ENCODE measurements at places on chromosomes 1 and 21.
A peak's percentile ranks its signal among the peaks of the same experiment; 100 is the strongest.

DNA sequence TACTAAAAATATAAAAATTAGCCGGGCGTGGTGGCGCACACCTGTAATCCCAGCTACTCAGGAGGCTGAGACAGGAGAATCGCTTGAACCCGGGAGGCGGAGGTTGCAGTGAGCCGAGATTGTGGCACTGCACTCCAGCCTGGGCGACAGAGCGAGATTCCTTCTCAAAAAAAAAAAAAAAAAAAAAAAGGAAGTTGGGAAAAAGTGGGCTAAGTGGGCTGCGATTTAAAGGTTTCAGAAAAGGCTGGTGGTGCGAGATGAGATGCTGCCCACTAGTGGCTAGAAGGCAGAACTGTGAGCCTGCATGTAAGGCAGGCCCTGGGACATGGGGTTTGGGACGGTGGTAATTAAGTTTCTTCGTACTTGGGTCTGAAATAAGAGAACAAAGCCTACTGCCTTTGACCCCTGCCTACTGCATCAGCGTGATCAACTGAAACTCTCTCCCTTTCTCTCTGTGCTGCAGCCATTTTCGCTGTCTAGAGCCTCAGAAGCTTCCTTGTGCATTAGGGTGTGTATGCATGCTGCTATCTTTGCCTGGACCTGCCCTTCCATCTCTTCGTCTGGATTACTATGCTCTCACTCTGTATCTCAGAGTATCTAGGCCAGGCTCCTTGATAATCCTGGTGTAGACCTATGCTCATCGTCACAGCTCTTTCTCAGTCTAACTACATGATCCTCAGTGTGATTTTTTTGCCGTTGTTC is 12.4 kb downstream of the FMOD start:
- DNase-seq: peak; percentile 76

DNA sequence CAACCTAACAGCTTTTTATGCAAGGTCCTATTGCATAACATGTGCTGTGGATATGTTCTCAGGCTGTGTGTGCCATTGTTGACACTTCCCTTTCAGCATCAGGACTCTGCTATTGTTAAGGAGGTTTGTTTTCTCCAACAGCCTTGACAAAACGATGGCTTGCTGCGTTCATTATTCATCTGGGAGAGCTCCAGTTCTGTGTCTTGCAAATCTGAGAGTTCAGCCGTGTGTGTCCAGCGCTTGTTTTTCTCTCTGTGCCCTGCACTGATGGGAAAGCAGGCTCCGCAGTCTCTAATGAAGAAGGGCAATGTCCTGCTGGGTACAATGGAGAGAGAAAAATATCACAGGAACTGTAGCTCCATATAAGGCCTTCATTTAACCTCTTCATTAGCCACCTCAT is 63.7 kb downstream of the CLDN17 start:
- DNase-seq: no peak

- DNase-seq: no peak
Measured at GRCh38 chr1:151916726-151917370, 7.5 kb upstream of the THEM4 start.

- no peak for DNase-seq
Measured at GRCh38 chr1:94456736-94457135, 38.5 kb downstream of the ABCD3 start.

- no peak for DNase-seq
Measured at GRCh38 chr1:117676615-117677130, 70.8 kb downstream of the TENT5C start.

DNA sequence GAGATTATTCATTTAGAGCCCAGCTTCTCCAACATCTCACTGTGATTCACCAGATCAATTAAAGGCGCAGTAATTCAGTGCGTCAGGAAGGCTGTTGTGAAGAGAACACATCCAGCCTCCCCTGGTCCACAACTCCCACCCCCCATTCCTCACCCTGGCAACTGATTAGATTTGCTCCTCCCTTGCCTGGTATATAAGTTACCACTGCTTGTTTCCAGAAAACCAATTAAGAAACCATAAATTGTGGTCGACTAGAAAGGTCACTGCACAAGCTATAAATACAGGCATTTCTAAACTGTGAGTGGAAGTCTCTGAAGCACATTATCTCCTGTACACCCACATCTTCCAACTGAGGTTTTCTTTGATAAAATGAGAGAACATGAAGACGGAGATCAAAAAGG is 41.9 kb downstream of the FAM163A start:
- no peak for DNase-seq

DNA sequence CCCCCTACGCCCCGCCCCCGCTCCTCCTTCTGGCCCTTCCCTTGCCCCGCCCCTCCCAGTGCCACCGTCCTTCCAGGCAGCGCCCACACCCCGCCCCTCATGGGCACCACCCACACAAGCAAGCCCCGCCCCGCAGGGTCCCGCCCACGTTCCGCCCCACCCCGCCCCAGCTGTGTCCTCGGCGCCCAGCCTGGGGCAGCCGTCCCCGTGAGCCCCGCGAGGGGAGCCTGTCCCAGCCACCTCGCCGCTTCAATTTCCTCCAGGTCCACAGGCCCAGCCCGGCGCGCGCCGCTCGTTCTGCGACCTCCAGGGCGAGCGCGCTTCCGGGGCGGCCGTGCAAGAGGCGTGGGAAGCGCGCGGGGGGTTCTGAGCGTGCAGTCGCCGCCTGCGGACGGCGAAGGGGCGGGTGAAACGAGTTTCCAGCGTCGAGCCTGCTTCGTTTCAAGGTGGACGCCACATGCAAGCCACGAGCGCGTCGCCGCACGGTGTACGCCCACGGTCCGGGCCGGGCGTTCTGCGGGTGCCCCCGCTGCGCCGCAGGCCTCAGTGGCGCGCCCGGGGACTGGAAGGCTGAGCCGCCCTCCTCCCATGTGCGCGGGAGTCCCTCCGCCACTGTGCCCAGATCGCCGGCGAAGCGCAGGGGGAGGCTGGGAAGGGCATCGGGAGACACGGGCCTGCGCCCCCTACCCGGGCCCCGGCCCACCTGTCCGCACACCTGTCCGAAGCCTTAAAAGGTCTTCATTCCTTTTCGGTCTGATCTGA is 10.8 kb upstream of the FAAP20 start:
- peak; percentile 95 for DNase-seq

DNA sequence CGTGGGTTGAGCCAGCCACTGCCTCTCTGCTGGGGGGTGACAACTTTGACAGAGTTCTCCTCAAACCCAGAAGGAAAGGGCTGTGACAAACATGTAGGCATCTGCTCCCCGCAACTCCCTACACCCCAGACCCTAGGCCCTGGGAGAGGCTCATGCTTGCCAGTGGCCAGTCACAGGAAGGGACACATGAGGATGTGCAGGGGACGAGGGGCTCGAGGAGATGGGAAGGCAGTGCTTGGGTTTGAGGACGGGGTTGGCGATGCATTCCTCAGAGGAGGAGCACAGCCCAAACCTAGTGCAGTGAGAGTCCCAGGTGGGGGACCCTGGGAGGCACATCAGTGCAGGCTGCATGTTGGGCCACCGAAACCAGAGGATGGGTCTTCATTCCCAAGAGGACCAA is 62.1 kb downstream of the STUM start:
- DNase-seq: no peak

GRCh38 chr1:30088594-30088993 is 634.8 kb downstream of the MATN1 start:
- DNase-seq: no peak

- no peak for DNase-seq
Measured at GRCh38 chr1:59494145-59494833, 197.4 kb downstream of the FGGY start.

GRCh38 chr1:226603858-226604559 is 55.4 kb downstream of the STUM start:
- no peak for DNase-seq

DNA sequence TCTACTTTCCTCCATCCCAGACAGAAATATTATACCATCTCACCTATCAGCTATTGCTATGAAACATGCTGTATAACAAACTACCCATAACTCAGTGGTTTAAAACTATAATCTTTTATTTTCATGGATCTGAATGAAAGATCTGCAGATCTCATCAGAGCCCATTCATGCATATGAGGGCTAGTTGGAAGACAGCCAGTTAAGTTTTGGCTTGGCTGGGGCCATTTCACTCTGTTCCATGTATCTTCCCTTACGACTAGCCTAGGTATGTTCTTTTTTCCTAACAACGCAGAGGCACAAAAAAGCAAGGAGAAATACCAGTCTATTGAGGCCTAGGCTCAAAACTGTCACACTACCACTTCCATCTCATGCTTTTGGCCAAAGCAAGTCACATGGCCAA is 28.1 kb upstream of the RGS1 start:
- no peak for DNase-seq

GRCh38 chr1:24702511-24703293 is 42.5 kb upstream of the CLIC4 start:
- DNase-seq: no peak

- DNase-seq: no peak
Measured at GRCh38 chr21:24011087-24011486, 1596.2 kb downstream of the MRPL39 start.

GRCh38 chr1:169860187-169860586 is 33.5 kb downstream of the SCYL3 start:
- DNase-seq: no peak

- DNase-seq: no peak
Measured at GRCh38 chr1:18233176-18233864, 125.7 kb downstream of the IGSF21 start.

GRCh38 chr1:243465738-243466137 is 209.9 kb downstream of the SDCCAG8 start:
- DNase-seq: no peak

GRCh38 chr1:22275167-22275566 is 132.3 kb upstream of the WNT4 start:
- no peak for DNase-seq

DNA sequence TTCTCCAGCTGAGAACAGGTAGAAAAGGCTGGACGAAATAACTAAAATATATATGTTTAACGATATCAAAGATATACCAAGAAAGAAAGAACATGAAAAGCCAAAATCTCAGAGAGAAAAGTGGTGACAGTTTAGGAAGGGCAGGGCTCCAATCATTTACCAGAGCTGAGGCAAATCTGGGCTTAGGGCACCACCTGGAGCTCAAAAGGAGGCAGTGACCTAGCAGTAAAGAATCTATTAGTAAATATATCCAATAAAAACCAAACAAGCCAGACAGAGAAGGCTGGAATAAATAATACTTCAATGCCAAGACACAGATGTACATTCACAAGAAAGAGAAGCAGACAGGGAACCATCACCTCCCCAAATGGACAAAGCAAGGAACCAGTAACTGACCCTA is 43.5 kb downstream of the CHIA start:
- DNase-seq: peak; percentile 64

- no peak for DNase-seq
Measured at GRCh38 chr1:160340866-160341265, 2.2 kb downstream of the COPA start.

DNA sequence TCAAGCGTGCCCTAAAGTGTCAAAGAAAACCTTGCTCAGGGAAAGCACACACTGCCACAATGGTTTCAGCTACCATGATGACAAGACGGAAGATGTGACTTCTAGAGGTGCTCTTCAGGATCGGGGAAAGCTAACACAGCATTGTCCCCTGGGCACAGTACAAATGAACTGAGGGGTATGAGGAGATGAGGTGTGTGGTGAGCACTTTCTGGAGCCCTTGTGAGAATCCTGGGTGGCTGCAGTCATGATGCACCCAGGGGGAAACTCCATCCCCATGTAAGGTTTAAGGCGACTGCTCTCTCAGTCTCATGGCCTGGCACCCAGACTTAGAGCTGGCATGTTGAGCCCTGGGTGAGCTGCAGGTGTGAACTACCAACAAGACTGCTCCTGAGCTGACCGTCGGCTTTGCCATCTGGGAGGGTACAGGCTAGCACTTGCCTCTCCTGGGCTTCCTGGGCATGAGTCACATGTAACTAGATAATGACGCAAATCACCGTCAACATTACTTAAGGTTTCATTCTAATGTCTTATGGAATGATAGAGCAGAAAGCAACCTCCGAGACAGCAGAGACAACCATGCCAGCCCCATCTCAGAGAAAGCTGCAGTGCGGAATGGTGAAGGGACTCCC is 144.6 kb downstream of the CLIC6 start:
- no peak for DNase-seq

DNA sequence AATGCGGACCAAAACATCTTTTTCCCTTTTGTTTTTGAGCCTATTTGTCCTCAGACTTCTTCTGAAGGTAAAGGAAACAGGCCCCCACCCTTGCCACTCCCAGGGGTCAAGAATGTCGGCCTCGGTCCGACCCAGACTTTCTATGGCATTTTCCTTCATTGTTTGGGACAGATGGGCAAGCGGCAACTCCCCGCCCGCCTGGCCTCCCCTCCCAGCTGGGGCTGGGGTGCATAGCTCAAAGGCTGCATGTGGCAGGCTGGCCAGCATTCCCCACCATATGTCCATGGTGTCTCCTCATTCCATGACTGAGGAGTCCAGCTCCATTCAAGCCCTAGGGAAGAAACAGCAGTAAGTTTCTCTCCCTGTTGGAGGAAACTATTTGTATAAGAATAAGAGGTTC is 29.4 kb upstream of the TSPEAR start:
- DNase-seq: no peak

GRCh38 chr1:75641325-75641724 is 30.4 kb upstream of the SLC44A5 start:
- no peak for DNase-seq

DNA sequence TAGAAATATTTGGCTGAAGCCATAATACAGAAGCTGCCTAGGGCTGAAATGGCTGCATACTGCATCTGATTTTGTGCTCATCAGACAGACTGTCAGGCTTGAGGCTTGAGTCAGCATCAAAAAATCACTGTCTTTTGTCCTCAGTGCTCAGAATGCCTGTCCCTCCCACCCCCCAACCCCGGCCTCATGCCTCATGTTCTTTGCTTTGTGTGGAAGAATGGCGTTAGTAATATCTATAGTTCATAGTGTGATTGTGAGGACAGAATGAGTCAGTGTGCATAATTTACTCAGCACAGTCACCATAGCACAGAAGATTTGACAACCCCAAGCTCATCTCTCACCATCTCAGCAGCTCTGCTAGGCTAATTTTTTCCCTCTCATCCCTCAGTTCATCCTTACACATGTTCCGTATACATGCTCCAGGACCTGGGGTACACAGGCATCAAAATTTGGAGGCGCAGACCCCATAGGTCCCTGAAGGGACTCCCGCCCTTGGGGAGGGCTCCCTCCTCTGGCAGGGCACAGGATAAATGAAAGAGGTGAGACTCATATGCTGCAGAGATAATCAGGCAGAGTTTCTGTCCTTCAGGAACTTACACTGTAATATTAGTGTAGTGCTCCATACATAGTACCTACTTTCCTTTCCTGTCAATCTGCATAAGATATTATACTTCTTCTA is 159.1 kb upstream of the C8B start:
- DNase-seq: no peak
